SHP77 (cell line): ENCODE measurements at places on chromosomes 6 and 20.

DNA sequence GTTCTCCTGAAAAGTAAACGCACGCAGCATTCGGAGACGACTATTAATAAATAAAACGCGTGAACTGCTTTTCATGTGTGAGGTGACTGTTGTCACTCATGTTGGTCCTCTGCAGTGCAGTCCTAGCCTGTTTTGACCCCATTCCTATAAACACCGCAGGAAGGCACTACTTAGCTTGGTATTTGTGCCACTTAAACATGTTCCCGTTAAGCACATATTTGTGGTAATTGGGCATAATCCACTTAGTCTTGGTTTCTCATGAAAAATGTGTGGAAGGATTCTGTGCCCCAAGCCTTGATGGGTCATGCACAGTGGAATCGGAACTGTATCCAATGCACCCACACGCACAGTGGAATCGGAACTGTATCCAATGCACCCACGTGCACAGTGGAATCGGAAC, 313.9 kb downstream of the THBS2 start:
- DNase-seq, result no peak

DNA sequence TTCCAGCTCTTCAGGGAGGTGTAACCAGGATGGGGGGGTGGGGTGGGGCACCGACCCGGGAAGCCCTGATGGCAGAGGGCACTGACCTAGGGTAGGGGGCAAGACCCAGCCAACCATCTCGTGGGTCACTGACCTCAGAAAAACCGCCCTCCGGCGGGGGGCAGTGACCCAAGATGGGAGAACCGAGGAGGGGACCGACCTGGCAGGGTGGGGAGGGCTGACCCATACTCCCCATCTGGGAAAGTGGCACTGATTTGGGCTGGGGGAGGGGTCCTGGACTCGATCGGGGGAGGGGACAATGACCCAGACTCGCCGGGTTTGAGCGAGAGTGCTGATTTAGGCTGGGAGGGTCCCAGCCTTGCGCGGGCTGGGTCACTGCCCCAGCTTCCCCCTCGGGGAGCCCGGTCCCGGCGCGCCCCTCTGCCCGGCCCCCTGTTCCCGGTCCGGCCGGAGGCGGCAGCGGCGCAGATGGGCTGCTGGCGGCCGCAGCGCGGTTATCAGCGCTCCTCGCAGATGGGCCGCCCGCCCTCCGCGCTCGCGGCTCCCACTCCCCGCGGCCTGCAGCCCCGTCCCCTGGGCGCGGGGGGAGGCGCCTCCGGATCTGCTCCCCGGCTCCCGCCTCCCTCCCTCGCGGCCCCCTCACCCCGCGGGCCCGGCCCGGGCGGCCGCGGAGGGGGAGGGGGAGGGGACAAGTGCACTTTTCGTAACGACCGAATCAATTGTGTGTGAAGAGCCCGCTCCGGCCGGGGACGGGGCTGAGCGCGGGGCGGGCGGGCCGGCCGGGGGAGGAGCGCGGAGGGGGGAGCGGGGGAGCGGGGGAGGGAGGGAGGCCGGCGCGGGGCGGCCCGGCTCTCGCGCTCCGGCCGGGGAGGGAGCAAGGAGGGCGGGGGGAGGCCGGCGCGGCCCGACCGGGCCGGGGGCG, 2.2 kb downstream of the NOL4L start:
- DNase-seq, result no peak

DNA sequence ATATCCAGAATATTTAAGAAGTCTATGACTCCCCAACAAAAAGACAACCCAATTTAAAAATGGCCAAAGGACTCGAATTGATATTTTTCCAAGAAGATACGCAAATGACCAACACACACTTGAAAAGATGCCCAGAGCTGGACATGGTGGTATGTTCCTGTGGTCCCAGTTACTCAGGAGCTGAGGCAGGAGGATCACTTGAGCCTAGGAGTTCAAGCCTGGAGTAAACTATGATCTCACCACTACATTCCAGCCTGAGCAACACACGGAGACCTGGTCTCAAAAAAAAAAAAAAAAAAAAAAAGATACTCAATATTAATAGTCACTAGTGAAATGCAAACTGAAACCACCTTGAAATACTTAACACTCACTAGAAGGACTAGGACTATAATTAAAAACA, 12.2 kb upstream of the ARMC2 start:
- no peak for DNase-seq

DNA sequence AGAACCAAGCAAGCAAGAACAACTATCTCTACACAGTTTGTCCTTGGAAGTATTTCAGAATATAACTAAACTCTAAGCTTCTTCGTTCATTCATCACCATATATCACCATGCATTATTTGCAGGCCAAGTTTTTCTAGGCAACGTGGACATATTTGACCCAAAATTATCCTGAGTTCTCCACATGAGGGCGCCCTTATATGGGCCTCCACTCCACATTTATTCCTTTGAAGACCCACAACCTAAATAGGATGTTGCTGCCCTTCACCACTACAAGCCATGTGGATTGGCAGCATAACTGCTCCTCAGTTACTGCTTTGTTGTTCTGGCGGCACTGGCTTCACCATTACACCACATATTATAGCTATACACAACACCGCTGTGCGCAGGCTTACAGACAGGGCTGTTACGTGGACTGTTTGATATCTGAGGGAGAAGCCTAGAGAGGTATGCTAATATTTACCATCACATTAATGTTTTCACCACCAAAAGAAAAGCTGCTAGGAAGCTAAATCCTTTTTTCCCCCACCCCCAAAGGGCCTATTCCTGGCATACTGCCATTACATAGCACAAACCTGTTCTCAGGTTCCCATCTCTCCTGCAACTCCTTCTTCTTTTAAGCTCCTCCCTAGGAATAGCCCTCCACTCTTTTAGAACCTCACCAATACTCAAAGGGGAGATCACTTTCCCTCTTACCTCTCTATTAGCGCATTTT, 411.7 kb downstream of the C6orf118 start:
- no peak for DNase-seq

DNA sequence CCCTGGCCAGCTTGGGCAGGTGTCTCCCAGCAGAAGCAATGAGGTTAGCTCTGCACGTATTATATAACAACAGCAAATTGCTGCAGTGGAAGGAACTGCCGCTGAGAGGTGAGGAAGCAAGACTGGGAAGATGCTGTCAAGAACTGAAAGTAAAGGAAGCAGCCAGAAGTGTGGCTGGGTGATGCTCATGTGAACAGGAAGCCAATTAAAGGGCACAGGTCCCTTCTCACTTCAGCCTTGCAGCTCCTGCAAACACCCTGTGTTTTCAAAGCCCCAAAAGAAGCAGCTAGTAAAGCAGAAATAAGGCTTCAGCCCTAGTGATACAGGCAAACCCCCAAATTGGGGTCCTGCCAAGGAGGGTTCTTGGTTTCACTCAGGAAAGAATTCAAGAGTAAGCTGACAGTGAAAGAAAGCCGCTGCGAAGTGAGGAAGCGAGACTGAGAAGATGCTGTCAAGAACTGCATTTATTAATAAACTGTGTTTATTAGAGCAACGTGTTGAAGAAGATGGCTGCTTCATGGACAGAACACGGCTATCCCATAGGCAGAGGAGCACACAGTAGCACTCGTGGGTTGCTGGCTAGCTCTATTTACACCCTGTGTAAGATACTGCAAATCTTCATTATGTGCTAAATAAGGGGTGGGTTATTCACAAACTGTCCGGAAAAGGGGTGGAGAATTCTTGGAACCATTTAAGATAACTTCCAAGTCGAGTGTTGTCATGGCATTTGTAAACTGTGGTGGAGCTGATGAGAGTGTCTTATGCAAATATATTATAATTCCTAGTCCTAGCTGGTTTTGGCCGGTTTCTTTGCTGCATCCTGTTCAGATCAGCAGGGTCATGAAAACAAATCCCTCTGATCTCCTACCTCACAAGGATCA, 152.2 kb downstream of the LINC00237 start:
- DNase-seq, result no peak

- DNase-seq, result no peak
Measured at GRCh38 chr20:50844430-50845100, 49.7 kb downstream of the BCAS4 start.

GRCh38 chr6:7042056-7042653, 65.6 kb upstream of the RREB1 start:
- no peak for DNase-seq

- no peak for DNase-seq
Measured at GRCh38 chr6:40187535-40188144, 253.4 kb upstream of the MOCS1 start.

- peak; percentile 99 for DNase-seq
Measured at GRCh38 chr6:151451950-151452749, at the start of gene RMND1. RMND1 (minus strand) TSS chr6:151452126; CDS start chr6:151445811, 6,315 bp downstream.

DNA sequence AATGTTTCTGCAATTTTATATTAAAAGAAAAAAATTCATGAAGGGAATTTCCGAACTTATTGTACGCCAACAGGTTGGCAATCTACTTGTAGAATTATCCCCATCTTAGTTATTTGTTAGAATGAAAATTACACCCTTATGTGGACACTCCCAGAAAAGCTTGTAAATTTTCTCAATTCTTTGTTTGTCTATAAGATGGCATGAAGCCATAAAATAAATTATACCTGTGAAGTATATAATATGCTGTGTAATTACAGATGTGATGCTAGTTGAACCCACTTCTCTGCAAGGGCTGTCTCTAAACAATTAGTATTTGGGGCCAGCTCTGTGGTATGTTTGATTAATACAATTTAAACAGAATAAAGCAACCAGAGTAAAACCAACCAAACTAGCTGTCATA, 52.1 kb upstream of the DSP start:
- no peak for DNase-seq
